Stimulated activated CD8-positive, alpha-beta memory T cell treated with anti-CD3 and anti-CD28 coated beads, Interleukin-2, amount 100 ng/mL, for 48 hours (primary cell): ENCODE measurements at places on chromosomes 4 and X.
A peak's percentile ranks its signal among the peaks of the same experiment; 100 is the strongest.

GRCh38 chr4:17077105-17077504 lies 178.7 kb upstream of the LDB2 start:
- DNase-seq: no peak

DNA sequence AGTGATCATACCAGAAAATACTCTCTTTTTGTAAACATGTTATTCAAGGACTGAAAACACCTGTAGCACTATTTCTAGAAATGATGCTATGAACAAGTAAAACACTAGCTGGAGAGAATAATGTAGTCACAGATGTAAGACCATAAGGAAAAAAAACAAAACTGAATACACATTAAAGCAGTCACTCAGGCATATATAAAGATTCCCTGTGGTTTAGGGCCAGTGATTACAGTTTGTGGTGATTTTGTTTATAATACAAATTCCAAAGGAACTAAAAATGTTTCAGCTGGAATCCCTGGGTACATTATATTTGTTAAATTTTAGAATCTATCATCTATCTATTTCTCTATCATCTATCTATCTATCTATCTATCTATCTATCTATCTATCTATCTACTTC lies 777.8 kb upstream of the FRG1 start:
- DNase-seq: no peak

- DNase-seq: no peak
These were observed 4.1 kb downstream of the HDAC8 start for GRCh38 chrX:72568406-72569092.

DNA sequence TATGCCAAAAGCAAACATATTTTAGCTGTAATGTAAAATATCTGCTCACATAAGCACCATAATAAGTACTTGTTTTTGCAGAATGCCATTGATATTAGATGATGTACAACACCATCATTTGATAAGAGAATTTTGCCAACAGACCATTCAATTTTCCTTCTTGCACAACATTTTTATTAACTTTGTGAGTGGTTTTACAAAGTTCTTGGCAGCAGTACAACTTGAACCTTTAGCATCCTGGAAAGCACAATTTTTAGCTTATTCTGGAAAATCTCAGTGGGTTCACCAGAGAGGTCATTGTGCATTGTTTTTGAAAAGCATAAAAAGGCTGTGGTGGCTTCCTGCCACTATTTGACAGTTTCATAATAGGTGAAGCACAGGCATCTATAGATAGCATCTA lies 26.4 kb upstream of the REPS2 start:
- no peak for DNase-seq

DNA sequence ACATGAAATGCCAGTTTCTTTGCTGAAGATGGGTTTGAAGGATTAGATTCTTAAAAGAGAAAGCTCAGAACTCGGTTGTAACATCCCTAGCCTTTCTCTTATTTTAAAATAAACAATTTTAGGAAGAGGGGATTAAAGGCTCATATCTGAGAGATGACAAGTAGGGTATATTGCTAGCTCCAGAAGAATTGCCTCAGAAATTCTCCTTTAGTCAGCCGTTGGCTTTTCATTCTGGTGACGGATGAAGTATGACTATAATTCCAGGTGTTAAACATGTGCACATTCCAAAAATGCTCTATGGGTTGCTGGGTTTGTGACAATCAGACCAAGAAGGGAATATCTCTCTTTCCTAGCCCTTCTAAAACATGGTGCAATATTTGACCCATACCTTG lies 17.8 kb downstream of the DKK2 start:
- DNase-seq: no peak

DNA sequence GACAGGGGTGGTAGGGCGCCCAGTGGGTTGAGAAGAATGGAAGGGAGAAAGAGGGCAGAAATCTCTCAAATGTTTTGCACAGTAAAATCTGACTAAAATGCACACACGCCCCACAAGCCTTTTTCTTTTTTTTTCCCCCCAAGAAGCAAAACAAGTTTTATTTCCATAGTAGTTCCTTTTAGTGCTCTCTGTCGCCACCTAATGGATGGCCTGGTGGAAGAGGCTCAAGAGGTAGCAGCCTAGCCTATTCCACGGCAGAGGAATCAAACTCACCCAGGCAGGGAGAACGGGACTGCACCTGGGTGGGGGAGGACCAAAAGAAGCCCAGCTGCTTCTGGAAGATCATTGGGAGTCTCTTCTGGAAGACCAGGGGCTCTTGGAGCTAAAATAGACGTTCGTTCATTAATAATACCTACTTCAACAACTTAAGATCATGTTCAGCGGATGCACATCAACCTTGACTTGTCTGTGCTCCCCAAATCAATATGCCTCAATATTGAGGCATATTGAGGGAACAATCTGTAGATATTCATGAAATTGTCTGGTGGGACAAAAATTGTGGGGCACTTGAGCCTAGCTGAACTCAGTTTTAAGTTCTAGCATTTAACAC lies 31.6 kb upstream of the IRAK1 start:
- DNase-seq: peak; percentile 46

DNA sequence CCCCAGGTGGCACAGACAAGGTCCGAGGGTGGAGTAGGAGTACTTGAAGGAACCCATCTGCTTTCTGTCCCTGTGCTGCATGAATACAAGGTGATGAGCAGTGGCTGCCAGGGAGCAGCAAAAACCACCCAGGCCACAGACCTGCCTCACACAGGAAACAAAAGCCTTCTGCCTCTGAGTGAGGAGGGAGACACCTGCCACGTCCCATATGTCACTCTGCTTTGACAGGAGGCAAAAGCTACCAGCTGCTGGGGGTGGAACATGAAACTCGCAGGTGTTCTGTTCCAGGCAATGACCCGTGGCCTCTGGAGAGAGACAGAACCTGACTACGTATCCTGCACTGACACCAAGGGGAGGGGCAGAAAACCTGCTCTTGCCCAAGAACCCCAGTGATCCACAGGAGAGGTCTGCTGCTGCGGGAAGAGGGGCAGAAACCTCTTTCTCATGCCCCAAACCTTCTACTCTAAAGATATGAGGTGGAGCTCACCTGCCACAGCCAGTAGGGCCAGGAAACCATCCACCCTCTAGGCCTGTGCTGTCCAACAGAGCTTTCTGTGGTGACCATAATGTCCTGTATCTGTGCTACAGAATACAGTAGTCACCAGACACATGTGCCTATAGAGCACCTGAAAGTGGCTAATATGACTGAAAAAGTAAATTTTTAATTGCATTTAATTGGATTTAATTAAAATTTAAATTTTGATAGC lies 172.9 kb downstream of the PRDM5 start:
- no peak for DNase-seq

GRCh38 chrX:141443922-141444321 lies 140.6 kb downstream of the SPANXA1 start:
- DNase-seq: no peak

- DNase-seq: no peak
These were observed 321.0 kb downstream of the OPHN1 start for GRCh38 chrX:68112321-68112720.

DNA sequence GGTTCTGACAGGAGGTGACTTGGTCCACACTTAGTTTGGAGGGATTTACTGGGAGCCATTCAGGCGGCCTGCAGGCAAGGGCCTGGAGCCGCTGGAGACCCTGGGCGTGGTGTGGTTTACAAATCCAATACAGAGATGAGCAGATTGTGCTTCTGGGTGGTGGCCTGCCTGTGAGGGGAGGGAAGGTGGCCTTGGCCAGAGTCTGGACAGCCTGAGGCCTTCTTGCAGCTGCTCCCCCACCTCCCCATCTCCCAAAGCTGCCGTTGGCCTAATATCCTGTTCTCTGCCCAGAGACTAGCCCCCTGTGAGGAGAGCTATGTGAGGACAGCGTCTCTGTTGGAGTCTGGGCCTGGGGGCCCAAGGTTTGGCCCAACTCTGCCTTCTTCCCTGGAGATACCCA lies 163.9 kb upstream of the MAMLD1 start:
- no peak for DNase-seq

- DNase-seq: no peak
These were observed 373.6 kb downstream of the FBXW7 start for GRCh38 chr4:152162331-152162697.

GRCh38 chrX:153886915-153887314 lies 942 bp upstream of the L1CAM start:
- DNase-seq: no peak

DNA sequence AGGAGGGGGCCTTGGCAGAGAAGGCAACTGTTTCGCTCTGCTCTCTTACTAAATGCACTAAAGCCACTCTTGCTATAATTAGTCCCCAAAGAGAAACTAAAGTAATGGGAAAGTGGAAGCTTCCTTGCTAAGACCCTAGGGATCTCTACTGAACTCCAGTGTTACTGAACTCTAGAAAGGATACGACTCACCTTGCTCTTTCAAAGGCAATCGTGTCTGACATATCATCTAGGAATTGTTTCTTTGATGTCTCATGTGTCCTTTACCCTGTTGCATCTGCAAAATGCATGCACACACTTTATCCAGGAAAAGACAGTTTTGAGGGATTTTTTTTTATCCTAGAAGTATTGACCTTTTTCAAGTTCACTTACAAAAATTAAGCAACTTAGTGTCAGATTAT lies 148.1 kb upstream of the FAM9B start:
- no peak for DNase-seq

DNA sequence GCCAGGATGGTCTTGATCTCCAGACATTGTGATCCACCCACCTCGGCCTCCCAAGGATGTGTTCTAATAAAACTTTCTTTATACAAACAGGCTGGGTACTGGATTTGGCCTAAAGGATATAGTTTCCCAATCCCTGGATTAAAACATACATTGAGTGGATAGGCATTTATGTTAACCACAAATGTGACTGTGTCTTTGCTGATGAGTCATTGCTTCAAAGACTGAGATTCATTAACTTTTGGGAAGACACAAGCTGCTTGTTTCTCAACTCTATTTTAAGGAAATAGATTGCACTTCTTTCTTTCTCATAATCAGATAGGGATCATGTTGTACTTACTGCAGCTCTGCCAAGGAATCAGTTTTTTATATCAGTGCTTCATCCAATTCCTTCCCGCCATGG lies 131.3 kb upstream of the AGA start:
- DNase-seq: no peak
